Activated effector memory CD4-positive, alpha-beta T cell treated with anti-CD3 and anti-CD28 coated beads, Interleukin-2, amount 50 U/mL, for 16 hours (primary cell): ENCODE measurements at places on chromosomes 3 and 15.

DNA sequence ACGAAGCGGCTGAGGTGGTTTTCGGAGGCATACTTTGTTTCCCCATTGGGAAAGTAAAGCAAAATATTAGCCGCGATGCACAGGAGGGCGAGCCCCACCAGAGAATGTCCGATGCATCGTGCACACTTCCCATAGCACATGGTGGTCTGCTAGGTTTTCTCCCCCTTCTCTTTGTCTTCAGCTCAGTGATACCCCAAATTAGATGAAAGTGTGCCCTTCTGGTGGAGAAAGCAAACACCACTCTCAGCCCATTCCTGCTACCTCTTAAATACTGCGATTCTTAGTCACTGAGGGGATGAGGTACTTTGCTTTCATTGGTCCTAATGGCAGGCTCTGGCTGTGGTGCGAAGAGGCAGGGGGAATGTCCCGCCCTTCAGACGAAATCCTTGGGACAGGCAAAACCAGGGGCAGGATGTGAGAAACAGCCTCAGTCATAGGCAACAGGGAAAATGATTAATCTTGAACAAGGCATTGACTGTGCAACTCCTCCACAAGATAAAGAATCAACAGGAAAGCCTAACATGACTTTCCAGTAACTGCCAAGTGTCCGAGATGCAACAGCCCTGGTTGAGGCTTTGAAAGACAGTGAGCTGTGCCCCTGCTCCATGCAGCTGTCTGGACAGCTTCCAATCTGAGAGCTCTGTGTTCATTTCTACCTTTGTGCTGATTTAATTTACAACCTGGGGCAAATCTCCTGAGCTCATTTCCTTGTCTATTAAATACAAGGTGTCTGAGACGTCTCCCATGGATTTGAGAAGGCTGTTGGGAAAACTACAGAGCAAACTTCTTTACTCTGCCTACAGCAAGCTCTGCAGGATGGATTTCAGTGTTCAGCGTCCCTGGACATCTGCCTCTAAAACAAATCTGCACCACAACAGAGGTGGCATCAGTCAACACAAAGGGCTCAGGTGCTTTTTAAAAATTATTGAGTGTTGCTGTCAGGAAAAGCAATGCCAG is at the start of gene TM4SF1:
TM4SF1 (minus strand) TSS at position 242 of the 957 bp plus-strand sequence; CDS start at position 140, 102 bp downstream.
- DNase-seq, result no peak

DNA sequence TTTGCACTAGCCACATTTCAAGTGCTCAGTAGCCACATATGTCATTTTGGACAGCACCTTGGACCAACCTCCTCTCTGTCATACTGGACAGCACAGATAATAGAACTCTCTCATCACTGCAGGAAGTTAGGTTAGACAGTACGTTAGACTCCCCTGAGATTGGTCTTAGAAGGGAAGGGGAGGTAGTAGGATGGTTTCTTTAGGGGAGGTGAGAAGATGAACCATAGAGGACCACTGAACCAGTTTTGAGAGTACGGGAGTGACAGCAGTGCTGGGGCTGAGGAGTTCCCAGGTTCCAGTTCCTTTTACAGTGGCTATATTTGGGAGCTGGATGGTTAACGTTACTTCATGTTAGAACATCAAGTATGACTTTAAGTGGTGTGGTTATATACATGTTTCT is 7.8 kb downstream of the LRCH3 start:
- DNase-seq, result no peak

GRCh38 chr3:136960838-136961836 is 3.4 kb downstream of the IL20RB start:
- no peak for DNase-seq

GRCh38 chr3:148026009-148026588 is 616.9 kb downstream of the ZIC1 start:
- no peak for DNase-seq

DNA sequence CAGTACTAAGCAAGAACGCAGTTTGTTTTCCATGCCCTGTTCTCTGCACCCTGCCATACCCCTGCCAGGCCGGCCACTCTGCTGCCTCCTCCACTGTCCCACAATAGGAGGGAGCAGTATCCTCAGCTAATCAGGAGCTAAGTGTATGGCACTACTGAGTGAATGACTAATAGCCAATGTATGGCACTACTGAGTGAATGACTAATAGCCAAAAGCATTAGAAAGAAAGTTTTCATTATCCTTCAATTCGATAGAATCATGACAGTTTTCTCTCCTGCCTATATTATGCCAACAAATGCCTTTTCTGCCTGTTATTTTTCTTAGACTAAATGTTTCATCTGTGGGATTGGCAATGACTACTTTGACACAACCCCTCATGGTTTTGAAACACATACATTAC is 107.5 kb upstream of the CHRM5 start:
- DNase-seq, result no peak

GRCh38 chr3:189689625-189690024 is 58.4 kb downstream of the TP63 start:
- DNase-seq, result no peak

GRCh38 chr15:69232144-69232543 is 66.6 kb upstream of the PAQR5 start:
- DNase-seq, result no peak

- DNase-seq, result no peak
Measured at GRCh38 chr3:102180280-102180931, 254.4 kb upstream of the ZPLD1 start.

DNA sequence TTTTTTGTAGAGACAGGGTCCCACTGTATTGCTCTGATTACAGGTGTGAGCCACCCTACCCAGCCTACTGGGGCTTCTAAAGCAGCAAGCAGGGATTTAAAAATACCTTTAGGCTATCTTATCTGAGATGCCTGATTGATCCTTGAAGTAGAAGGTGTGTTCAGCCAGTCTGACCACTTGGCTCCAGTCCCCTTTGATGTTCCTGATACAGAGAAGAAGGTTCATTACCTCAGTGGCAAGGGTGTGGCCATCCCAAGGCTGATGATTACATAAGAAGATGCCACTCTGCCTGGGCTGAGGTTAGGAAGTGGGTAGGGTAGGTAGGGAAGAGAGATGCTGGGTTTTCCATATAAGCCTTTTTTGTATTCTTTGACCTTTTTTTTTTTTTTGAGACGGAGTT is 11.2 kb upstream of the DCAF1 start:
- no peak for DNase-seq

DNA sequence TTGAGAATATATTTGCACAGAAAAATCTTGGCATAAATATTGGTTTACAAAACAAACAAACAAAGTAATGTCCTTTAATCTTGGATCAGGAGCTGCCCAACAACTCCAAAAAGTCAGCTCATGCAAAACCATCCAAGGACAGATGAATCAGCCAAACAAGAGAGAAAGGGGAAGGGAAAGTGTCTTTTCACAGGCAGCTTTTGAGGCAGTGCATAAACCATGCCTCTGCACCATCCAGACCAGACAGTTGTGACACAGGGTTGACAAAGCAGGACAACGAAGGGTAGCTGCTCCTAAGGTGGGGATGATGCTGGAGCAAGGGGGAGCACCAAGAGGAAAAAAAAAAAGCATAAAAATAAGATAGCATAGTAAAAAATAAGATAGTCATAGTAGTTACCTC is 8.7 kb downstream of the CD86 start:
- DNase-seq, result no peak

DNA sequence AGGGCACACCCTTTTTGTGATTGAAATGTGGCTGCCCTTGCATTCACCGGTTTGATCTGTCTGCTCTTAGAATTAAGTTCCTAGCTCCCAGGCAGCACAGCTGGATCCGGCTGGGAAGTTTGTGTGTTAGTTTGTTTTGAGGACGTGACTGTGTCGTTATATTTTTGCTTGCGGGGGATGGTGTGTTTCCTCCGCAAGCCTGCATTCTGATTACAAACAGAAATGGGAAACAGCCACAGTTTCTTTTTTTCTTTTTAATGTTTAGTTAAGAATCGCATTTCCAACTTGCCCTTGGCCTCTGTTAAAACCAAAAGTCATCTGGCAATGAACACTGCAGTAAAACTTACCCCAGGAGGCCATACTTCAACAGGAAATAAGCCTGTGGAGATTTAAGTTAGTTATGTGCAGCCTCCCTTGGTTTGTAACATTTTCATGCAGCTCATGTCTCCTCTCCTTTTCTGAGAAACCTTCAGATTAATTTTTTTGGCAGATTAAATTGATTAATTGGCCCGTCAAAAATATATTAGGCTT is 888 bp downstream of the TMOD3 start:
- DNase-seq, result no peak

DNA sequence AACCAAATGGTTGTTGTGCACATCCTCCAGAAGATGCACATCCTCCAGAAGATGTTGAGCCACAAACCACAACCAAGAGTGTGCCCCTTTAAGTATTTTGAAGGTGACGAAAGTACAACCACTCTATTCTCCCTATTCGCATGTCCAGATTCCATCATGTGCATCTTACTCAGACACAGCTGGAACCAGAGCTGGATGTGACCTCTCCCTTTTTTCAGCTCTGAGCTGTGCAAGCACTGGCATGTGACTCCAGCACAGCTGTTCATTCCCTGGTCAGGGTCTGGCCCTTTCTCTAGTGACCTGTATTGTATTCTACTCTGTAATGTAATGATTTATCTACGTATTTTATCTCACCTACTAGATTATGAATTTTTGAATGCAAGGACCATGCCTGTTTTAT is 29.3 kb upstream of the DLG1 start:
- DNase-seq, result no peak
